Smooth muscle cell of the brain vasculature (primary cell): ENCODE measurements at places on chromosomes 7 and 10.

- DNase-seq, result no peak
Measured at GRCh38 chr7:118583641-118584040, 359.1 kb downstream of the ANKRD7 start.

DNA sequence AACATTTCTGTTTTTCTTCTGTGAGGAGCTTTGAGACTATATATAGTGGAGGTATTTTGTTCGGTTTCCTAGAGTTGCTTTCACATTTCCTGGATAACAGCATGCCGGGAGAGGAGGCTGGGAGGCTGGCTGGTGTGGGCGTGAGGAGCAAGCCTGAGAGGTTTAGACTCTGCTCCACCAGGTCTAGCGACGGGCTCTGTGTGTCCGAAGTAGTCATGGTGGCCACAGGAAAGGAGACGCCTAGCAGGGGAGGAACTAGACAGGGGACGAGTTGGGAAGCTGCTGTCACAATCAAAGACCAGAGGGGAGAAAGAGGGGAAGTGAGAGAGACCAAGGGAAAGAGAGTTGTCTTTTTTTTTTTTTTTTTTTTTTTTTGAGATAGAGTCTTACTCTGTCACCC is 19.6 kb downstream of the PTPRE start:
- no peak for DNase-seq

DNA sequence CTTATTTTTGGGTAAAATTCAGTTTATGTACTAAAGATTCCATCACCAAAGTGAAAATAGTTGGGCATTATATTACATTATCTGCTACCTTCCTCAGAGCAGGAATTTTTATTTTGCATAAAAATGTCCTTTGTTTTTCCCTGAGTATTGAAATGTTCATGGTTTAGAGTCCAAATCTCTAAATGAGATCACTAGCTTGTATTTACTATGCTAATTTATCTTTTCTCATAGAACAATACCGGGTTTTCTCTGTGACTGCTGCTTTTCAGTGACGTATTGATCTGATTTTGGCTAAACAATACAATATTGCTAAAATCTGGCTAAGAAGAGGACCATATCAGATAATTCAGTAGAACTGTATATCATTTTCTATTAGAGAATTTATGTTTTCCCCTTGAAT is 89.6 kb upstream of the TEX47 start:
- no peak for DNase-seq

GRCh38 chr7:157694376-157694665 is 357.5 kb downstream of the DNAJB6 start:
- DNase-seq, result no peak

GRCh38 chr7:100044718-100045117 is 4.9 kb upstream of the ZSCAN21 start:
- DNase-seq, result no peak

- DNase-seq, result no peak
Measured at GRCh38 chr10:30836406-30836805, 195.3 kb downstream of the ZNF438 start.

- DNase-seq, result no peak
Measured at GRCh38 chr7:155845226-155845625, 33.0 kb upstream of the SHH start.

- no peak for DNase-seq
Measured at GRCh38 chr7:138796038-138796615, 1.7 kb upstream of the TMEM213 start.

DNA sequence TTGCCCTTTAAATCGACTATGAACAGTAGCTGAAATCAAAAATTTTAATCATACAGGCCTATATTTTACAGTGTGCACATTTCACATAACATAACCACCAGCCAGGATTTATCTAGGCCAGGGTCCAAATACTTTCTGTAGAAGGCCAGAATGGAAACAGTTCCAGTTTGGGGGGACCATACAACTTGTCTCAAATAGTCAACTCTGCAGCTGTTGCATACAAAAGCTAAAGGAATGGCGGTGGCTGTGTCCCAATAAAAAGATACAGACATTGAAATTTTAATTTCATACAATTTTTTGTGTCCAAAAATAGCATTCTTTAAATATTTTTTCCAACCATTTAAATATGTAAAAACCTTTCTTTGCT is 742 bp upstream of the TYSND1 start:
- DNase-seq, result no peak
